ENCODE measurements at places on chromosomes 6 and 20.

GRCh38 chr6:551405-551804 is 105.5 kb downstream of the HUS1B start:
- DNase-seq = no peak

DNA sequence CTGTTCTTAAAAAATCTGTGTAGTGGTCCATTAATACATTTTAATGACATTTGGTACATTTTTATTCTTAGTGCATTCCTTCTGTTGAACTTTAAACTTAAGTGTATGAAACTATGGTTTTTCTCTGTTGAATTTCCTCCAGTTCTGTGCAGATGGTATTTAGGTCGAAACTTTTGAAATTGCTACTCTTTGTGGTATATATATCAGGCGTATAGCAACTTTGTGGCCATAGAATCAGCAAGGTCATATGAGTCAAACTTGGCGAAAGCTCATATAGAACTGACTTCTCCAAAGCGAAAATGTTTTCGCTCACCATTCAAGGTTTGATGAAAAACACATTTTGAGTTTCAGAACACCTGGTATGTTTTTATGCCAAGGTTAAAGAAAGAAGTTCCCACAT is 93.7 kb downstream of the MAP3K4 start:
- no peak for DNase-seq

- DNase-seq = no peak
Measured at GRCh38 chr6:43673444-43674084, 14.0 kb downstream of the MRPS18A start.

- DNase-seq = no peak
Measured at GRCh38 chr6:165889636-165890403, 226.8 kb upstream of the PDE10A start.

DNA sequence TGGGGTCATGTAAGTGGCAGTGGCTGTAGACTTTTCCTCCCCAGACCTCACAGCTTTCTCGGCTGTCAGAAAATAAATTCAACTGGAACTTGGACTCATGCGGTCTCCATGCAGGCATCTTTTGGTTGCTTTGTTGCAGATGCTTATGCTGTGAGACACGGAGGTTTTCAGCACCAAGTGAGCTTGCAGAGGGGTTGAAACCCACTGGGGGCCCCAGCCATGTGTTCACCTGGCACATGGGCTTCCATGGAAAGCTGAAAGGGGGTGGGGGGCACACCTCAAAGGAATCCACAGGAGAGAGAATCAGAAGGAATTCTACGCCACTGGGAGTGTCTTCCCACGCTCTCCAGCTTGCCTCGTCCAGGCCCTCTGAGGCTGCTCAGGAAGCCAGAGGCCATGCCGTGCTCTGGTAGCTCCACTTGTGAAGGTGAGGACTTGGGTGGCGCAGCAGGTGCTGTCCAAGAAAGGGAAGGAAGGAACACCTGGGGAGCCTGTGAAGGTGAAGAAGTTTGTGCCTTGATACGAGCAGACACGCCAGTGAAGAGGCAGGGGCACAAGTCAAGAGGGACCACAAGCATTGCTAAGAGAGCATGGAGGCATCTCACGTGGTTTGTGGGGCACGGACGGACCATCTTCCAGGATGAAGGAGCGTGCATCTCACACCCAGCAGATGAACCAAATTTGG is 134.3 kb upstream of the PMEPA1 start:
- no peak for DNase-seq

DNA sequence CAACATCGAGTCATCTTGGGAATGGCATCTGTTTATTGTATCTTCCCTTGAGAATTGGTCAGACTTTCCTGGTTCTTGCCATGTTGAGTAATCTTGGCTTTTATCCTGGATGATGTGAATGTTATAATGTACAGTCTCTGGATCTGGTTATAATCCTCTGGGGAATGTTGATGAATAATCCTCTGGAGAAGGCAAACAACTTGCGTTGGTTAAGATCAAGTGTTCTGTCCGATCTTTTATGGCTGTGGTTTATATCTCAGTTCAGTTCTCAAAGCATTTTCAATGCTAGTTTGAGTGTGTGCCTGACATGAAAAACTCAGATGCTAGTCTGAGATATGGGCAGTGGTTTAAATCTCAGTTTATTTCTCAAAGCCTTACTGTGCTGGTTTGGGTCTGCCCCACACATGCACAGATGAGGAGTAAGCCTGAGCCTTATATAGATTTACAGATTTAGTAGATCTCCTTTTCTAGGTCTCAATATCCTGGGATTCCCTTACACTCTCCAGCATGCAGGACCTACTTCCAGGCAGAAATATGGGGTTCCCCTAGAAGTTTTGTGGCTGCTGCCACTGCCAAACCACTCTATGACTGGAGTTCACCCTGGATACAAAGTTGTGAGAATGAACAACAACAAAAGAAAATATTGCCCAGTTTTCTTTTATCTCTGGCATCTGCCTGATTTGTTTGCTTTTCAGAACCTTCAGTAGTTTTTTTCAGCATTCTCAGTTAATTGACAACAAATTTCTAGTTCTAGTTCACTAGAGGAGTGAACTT is 191.8 kb upstream of the MAN1A1 start:
- no peak for DNase-seq

GRCh38 chr6:27188061-27188884 is 59.2 kb upstream of the PRSS16 start:
- DNase-seq = no peak

GRCh38 chr6:87902383-87902782 is 145.3 kb upstream of the SPACA1 start:
- DNase-seq = no peak

DNA sequence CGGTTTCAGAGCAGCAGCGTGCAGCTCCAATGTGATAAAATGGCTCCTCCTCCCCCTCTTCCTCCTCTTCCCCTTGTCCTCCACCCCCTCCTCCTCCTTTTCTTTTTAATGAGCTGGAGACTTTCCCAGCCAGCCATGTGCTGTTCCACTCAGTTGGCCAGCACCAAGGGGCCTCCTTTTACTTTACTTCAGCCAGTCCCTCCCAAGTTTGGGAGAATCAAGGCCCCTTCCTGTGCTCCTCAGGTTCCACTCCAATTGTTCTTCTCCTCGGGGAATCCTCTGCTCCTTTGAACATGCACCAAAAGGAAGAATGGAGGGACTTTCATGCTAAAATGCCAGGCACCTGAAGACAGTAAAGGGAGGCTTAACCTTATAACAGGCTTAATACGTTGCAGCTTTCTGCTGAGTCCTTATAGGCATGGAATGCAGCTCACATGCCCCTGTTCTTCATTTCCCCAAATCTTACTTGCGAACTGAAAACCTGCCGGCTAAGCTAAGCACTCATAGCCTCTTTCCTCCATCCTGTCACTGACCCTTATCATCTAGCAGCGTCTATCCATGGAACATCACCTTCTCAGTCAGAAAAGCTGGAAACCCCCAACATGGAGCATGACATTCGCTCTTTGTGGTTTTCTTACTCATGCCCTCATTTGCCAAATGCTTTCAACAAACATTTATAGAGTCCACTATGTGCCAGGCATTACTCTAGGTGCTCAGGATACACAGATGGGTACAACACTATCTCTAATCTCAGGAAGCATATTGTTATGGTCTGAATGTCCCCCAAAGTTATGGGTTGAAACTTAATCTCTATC is 170.6 kb downstream of the PHACTR1 start:
- no peak for DNase-seq

DNA sequence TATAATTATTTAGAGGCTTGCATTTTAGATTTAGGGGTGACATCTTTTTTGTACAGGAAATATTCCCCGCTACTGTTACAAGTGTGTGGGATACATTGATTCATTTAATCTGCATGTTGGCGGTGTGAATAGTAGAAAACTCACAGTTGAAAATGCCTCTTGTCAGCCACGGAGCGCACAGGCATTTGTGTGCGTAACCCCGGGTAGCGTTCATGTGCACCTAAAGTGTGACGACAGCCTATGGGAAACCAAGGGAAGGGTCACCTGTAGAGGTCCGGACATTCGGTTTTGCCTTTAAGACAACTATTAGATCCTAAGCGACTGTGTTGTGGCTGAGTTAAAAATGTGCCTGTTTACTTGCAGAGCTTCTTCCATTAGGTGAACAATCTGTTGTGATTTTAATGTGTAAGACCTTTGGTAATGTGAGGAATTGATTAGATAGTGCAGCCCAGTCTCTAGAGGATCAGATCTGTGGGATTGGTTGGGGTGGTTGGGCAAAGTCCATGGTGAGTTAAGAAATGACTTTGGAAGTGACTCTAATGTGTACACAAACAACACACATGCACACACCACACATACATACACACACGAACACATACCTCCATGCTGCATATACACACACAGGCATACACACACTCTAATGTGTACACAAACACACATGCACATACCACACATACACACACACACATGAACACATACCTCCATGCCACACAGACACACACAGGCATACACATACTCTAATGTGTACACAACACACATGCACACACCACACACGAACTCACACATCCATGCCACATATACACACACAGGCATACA is 15.7 kb downstream of the ERMARD start:
- no peak for DNase-seq

DNA sequence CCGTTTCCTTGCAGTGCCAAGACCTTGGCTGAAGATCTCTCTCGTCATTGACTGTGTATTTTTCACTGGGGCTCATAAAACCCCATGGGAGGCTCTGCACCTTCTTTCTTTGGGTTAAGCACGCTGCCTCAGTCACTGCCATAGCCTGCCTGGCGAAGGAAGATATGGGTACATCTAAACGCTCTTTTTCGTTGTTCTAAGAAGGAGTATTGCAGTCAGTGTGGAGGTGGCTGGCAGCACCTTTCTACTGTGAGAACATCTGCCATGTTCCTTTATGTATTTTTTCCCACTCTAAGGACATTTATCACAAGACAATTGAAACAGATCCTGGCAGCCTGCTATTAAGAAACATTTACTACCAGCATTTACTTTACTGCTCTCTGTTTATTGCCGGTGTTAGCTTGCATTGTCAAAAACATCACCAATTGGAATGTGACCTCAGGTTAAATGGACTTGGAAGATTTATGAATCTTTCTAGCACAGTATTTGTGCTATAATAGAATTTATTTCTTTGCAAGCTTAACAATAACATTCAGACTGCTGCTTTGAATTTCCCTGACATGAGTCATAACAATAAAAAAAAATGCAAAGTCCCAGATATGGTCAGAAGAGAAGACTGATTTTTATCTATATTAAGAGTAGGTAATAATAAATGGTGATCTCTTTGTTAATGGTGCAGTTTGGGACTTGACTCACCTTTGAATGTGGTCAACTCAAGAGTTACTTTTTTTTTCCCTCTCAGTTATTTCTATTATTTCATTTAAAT is 62.2 kb upstream of the CLDN20 start:
- DNase-seq = no peak

GRCh38 chr6:21270636-21271201 is 322.8 kb upstream of the SOX4 start:
- no peak for DNase-seq

- DNase-seq = no peak
Measured at GRCh38 chr20:44601801-44602204, 19.4 kb downstream of the PKIG start.

DNA sequence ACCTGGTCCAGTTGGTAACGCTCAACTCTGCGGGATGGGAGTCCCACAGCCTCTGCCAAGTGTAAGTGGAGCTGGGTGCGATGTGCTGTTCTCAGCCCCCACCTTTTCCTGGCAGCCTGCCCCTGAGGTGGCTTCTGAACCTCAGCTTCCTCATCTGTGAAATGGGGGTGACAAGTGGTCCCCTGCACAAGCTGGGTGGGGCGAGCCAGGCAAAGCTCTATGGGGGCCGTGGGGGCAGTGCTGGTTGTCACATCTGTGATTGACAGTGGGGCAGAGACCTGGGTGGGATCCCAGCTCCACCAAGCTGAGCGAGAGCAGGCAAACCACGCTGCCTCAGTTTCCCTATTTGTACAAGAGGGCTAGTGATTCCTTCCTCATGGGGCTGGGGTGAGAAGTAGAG is 162.6 kb downstream of the SYCP2 start:
- DNase-seq = no peak
